ENCODE measurements at places on chromosomes 13 and 19. TPM values are rescaled to one million over a fixed set of nuclear protein-coding genes. Genes with fewer than 3 reads are reported as not detected.

- H3K36me3 ChIP-seq = peaks cover 2% of the 10 kb centered on the region
- H3K27ac ChIP-seq = peak overlapping the region; percentile 79
- H3K4me1 ChIP-seq = peaks cover 30% of the 10 kb centered on the region
These were observed 139.0 kb downstream of the FLT1 start for GRCh38 chr13:28355822-28356371.

DNA sequence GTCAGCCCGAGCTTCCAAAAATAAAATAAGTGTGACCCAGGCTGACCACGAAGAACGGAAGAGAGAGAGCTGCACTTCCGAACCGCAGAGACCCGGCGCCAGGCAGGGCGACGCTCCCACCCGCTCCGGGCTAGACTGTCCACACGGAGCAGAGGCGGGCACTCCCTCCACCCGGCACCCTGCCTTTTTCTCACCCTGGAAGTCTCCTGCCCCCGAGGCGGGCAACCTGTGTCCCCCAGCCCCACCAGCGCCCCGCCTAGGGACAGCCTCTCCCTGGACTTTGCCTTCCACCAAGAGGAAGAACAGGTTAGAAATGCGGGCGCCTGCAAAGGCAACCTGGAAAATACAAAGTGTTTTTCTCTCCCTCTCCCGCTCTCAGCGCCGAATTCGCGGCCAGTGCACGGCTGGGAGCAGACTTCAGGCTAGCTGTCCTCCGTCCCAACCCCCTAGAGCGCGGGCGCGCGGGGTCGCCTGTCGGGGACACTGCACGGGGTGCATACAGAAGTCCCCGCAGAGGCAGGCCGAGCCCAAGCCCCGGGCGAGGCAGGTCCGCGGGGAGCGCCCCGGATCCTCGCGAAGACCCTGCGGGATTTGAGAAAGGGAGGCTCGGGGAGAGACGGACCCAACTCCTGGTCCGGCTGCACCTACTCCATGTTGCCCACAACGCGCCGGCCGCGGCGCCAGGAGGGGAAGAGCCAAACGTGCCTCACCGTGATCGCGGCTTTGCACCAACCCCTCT, 845 bp downstream of the SPRY2 start:
- H3K36me3 ChIP-seq = no peaks in the 10 kb centered on the region
- H3K4me3 ChIP-seq = no peak overlapping the region
- no peak overlapping the region for H3K27ac ChIP-seq
- peak; percentile 14 for DNase-seq
- H3K27me3 ChIP-seq = peaks cover 31% of the 10 kb centered on the region

- H3K27ac ChIP-seq = peak overlapping the region; percentile 82
- peak; percentile 87 for DNase-seq
- H3K36me3 ChIP-seq = peaks cover 7% of the 10 kb centered on the region
- H3K4me1 ChIP-seq = peaks cover 49% of the 10 kb centered on the region
These were observed 6.6 kb upstream of the EML2 start for GRCh38 chr19:45645631-45646344.

DNA sequence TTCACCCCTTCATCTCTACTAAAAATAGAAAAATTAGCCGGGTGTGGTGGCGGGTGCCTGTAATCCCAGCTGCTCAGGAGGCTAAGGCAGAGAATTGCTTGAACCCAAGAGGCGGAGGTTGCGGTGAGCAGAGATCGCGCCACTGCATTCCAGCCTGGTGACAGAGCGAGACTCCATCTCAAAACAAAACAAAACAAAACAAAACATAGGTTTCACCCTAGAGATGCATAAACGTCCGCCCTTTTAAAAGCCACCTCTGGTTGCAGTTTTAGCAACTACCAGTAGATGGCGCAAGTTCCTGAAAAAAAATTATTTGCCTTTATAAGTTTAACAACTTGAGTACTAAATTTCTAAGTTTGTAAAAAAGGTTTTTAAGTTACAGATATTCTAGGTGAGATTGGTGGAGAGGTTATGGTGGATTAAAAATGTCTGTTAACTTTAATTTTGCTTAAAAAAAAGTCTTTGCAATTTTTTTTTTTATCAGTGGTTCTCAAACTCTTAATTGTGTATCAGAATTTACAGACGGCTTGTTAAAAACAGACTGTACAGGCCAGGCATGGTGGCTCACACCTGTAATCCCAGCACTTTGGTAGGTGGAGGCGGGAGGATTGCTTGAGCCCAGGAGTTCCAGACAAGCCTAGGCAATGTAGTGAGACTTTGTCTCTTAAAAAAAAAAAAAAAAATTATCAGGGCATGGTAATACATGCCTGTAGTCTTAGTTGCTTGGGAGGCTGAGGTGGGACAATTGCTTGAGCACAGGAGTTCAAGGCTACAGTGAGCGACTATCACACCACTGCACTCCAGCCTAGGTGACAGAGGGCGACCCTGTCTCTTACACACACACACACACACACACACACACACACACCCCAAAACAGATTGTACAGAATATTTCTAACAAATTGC, 42.1 kb downstream of the NAA16 start:
- no peaks in the 10 kb centered on the region for H3K27me3 ChIP-seq
- H3K27ac ChIP-seq = peak overlapping the region; percentile 99
- H3K4me3 ChIP-seq = no peak overlapping the region
- peak; percentile 66 for DNase-seq
- H3K36me3 ChIP-seq = no peaks in the 10 kb centered on the region

The PLPP2 gene
- total RNA-seq = 2.7 TPM

Measured in activated T-cell treated with anti-CD3 and anti-CD28 coated beads, Interleukin-2, amount 50 U/mL, for 72 hours (primary cell).